ENCODE measurements at places on chromosomes 6 and 20.

GRCh38 chr20:57794036-57794435 is 84.2 kb upstream of the PMEPA1 start:
- H3K27ac ChIP-seq, result no peak overlapping the region
- H3K4me3 ChIP-seq, result no peak overlapping the region
- DNase-seq, result no peak
- no peaks in the 10 kb centered on the region for H3K4me1 ChIP-seq
- H3K36me3 ChIP-seq, result no peaks in the 10 kb centered on the region
- no peaks in the 10 kb centered on the region for H3K27me3 ChIP-seq

- no peaks in the 10 kb centered on the region for H3K27me3 ChIP-seq
- DNase-seq, result no peak
- no peaks in the 10 kb centered on the region for H3K4me1 ChIP-seq
- no peak overlapping the region for H3K27ac ChIP-seq
- H3K4me3 ChIP-seq, result no peak overlapping the region
Observed at GRCh38 chr6:134426623-134427022, 108.7 kb upstream of the SGK1 start.

DNA sequence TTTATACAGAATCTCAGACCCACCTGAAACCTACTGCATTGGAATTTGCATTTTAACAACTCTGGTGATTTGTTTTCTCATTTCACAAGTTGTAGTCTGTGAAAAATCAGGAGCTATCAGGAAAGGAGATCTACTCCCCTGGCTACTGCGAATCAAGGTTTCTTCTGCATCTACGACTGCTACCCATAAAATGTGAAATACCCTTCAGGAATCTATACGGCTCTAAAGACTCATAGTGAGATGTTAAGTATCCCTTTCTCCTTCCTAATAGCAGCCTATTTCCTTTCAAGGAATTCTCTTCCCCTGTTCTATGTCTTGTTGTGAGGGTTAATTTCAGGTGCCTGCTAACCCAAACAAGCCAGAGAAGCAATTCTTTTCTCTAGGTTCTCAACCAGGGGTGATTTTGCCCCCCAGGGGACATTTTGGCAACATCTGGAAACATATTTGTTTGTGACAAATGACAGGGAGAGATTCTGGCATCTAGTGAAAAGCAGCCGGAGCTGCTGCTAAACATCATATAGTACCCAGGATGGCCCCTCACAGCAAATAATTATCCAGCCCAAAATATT is 26.3 kb downstream of the WFDC3 start:
- H3K27me3 ChIP-seq, result no peaks in the 10 kb centered on the region
- H3K27ac ChIP-seq, result no peak overlapping the region
- no peaks in the 10 kb centered on the region for H3K36me3 ChIP-seq
- H3K4me3 ChIP-seq, result no peak overlapping the region
- no peak for DNase-seq

GRCh38 chr20:25626779-25627178 is 3.0 kb upstream of the NANP start:
- DNase-seq, result no peak
- no peak overlapping the region for H3K4me3 ChIP-seq
- no peak overlapping the region for H3K27ac ChIP-seq
- H3K4me1 ChIP-seq, result peaks cover 13% of the 10 kb centered on the region

GRCh38 chr20:38920411-38920810 is 5.8 kb upstream of the FAM83D start:
- H3K4me1 ChIP-seq, result no peaks in the 10 kb centered on the region
- DNase-seq, result no peak

- H3K36me3 ChIP-seq, result peaks cover 6% of the 10 kb centered on the region
- no peaks in the 10 kb centered on the region for H3K27me3 ChIP-seq
- H3K4me1 ChIP-seq, result peaks cover 1% of the 10 kb centered on the region
- no peak overlapping the region for H3K4me3 ChIP-seq
- H3K27ac ChIP-seq, result no peak overlapping the region
Observed at GRCh38 chr6:158020272-158020711, 38.6 kb downstream of the SYNJ2 start.

GRCh38 chr6:56497240-56497639 is 145.4 kb downstream of the DST start:
- no peak overlapping the region for H3K4me3 ChIP-seq
- H3K27ac ChIP-seq, result no peak overlapping the region

- H3K36me3 ChIP-seq, result no peaks in the 10 kb centered on the region
- no peak for DNase-seq
- H3K4me1 ChIP-seq, result peaks cover 53% of the 10 kb centered on the region
- peak overlapping the region; percentile 82 for H3K4me3 ChIP-seq
- H3K27ac ChIP-seq, result no peak overlapping the region
Observed at GRCh38 chr6:106514583-106514885, 114.8 kb downstream of the RTN4IP1 start.

GRCh38 chr6:27374824-27375612 is 13.5 kb upstream of the ZNF391 start:
- DNase-seq, result peak; percentile 57
- H3K36me3 ChIP-seq, result no peaks in the 10 kb centered on the region
- peaks cover 17% of the 10 kb centered on the region for H3K4me1 ChIP-seq
- no peaks in the 10 kb centered on the region for H3K27me3 ChIP-seq

DNA sequence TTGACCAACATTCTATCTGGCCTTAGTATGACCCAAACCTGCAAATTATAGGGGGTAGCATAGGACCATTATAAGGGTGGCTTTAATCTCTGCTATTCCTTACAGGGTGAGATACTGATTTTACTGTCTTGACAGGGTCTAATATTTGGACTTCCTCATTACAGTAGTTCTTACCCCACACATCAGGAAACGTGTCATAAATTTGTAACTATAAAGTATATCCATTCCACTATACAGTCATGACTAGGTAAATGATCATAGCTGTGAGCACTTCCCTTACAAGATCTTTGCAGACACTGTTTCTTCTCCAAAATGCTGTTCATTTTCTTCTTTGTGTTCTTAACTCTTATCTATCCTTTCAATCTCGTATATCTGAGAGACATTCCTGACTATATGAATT is 518.7 kb upstream of the RNF217 start:
- no peak for DNase-seq
- H3K4me3 ChIP-seq, result no peak overlapping the region
- no peaks in the 10 kb centered on the region for H3K4me1 ChIP-seq
- no peaks in the 10 kb centered on the region for H3K36me3 ChIP-seq

DNA sequence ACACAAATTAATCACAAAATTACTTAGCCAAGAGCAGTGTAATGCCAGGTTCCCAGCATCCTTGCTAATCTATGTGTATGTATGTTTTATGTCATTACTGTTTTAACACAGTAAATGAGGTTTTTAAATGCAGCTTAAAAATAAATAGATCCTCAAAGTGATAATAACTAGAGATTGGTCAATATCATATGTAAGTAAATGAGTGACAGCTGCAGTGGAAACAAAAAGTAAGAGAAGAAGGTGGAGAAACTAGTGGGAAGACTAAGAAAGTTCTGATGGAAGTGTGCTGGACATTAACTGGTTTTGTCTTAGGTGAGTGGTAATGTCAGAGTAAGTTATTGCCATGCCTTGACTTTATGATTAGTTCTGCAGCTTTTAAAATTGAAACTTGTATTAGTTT is 1.9 kb upstream of the GJB7 start:
- H3K4me3 ChIP-seq, result no peak overlapping the region
- peaks cover 10% of the 10 kb centered on the region for H3K4me1 ChIP-seq
- no peaks in the 10 kb centered on the region for H3K27me3 ChIP-seq
- no peak overlapping the region for H3K27ac ChIP-seq
- DNase-seq, result no peak

GRCh38 chr6:36469946-36470345 is 27.1 kb downstream of the KCTD20 start:
- peaks cover 6% of the 10 kb centered on the region for H3K36me3 ChIP-seq
- H3K4me3 ChIP-seq, result no peak overlapping the region
- H3K27me3 ChIP-seq, result no peaks in the 10 kb centered on the region

DNA sequence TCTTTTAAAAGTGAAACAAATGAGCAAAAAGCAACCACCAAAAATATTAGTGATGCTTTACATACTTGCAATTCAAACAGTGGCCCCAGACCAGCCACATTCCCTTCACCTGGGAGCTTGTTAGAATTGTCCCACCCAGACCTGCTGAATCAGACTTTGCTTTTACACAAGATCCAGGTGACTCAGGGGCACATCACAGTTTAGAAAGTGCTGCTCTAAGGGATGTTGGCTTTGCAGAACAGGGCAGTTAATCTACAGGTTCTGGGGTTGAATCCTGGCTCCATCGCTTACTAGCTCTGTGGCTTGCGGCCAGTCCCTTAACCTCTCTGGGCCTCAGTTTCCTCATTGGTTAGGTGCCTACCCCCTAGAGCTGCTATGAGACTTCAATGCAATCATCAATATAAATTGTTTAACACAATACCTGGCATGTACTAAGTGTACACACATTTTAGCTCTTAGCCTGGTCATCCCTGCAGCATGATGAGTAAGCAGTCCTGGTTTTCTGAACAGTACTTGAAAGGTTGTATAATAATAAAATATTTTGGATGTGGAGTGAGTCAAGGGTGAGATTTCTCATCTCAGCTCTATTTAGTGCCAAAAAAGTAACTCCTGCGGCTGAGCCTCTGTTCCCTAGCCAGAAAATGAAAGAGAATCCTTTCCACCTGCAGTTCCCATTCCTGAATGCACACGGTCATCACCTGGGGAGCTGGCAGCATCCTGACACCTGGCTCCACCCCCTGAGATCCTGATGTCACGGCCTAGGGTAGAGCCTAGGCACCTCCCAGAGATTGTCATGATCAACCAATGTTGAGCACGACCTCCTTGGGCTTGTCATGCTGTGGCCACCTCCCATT is 162.7 kb downstream of the ANKRD60 start:
- H3K4me1 ChIP-seq, result no peaks in the 10 kb centered on the region
- no peaks in the 10 kb centered on the region for H3K36me3 ChIP-seq
- no peak overlapping the region for H3K4me3 ChIP-seq

GRCh38 chr6:144528743-144529425 is 243.7 kb downstream of the UTRN start:
- no peak overlapping the region for H3K27ac ChIP-seq
- peaks cover 20% of the 10 kb centered on the region for H3K36me3 ChIP-seq
- no peaks in the 10 kb centered on the region for H3K4me1 ChIP-seq
- DNase-seq, result no peak

DNA sequence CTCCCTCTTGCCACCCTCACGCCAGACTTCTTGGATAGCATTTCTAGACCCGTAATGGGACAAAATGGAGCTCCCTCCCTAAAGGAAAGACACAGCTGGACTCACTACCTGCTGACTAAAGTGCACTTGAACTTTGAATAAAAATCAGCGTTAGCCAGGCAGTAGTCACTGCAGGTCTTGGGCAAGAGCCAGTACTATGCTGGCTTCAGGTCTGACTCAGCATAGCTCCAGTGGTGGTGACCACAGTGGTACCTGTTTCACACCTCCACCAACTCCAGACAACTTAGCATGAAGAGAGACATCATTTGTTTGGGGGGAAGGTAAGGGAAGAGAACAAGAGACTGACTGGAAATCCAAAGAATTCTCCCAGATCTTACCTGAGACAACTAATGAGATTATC is 906.8 kb downstream of the GRIK2 start:
- no peak overlapping the region for H3K27ac ChIP-seq
- no peak for DNase-seq
- H3K27me3 ChIP-seq, result no peaks in the 10 kb centered on the region
- no peaks in the 10 kb centered on the region for H3K4me1 ChIP-seq

DNA sequence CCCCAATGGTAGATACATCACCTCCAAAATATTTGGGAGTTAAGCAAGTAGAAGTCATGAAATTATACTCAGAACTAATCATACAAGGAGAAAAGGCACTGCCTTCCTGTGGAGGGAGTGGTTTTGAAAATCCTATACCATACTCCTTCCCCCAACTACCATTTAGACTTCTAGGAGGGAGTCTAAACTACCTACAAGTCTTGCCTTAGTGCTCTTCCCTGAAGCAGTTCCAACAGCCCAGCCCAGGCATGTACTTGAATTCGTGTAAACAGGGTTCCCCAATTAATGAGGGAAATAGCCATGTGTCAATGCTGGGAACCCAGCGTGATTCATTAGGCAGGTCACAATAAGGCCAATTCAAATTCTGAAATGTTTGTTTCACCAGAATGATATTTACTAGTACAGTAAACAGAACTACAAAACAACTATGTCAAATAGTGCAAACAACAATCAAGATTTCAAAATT is 39.1 kb upstream of the SGK1 start:
- H3K36me3 ChIP-seq, result no peaks in the 10 kb centered on the region
- H3K27ac ChIP-seq, result no peak overlapping the region
- H3K4me1 ChIP-seq, result peaks cover 2% of the 10 kb centered on the region
- no peaks in the 10 kb centered on the region for H3K27me3 ChIP-seq
- no peak for DNase-seq

DNA sequence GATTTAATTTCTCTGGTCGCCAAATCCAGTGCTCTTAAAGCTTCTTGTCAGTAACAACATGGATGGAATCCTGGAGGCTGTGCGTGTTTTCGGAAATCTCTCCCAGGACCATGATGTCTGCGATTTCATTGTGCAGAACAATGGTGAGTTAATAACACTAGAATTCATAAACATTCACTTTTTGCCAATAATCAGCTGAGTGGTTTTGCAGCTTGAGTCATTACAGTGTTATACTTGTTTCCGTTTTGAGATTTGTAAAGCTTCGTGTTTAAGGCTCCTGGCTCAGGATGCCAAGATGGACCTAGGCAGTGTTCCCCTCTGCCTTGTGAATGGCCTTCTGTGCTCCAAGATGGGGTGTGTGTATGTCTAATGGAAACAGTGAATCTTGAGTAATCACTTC is 113.8 kb downstream of the ARMC2 start:
- no peaks in the 10 kb centered on the region for H3K36me3 ChIP-seq
- H3K27ac ChIP-seq, result no peak overlapping the region
- no peak for DNase-seq
- no peaks in the 10 kb centered on the region for H3K27me3 ChIP-seq

DNA sequence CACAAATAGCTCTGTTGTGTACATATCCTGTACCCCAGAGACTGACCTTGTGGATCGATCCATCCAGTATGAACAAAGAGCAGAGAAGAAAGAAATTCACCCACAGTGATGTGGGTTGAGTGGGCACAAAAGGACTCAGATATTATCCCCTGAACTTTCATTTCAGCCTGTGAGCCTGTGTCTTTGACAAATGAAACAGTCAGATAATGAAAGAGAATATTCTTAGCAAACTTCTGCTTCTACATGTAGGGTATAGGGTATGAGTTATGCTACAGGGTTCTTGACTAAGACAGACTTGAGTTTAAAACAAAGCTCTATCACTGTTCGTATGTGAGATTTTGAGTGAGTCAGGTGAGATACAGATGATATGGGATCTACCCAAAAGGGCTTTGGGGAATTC is 359.7 kb downstream of the MAFB start:
- DNase-seq, result no peak
- H3K36me3 ChIP-seq, result no peaks in the 10 kb centered on the region
- H3K27ac ChIP-seq, result no peak overlapping the region
- H3K4me1 ChIP-seq, result no peaks in the 10 kb centered on the region
- H3K27me3 ChIP-seq, result no peaks in the 10 kb centered on the region
- no peak overlapping the region for H3K4me3 ChIP-seq

GRCh38 chr6:40128127-40128526 is 193.9 kb upstream of the MOCS1 start:
- H3K36me3 ChIP-seq, result no peaks in the 10 kb centered on the region
- no peaks in the 10 kb centered on the region for H3K4me1 ChIP-seq
- no peak for DNase-seq
- no peaks in the 10 kb centered on the region for H3K27me3 ChIP-seq
- no peak overlapping the region for H3K27ac ChIP-seq

All from CD8-positive, alpha-beta memory T cell (primary cell).